ENCODE measurements at places on chromosomes 13 and 19.

GRCh38 chr13:22173610-22174009 lies 502.7 kb downstream of the FGF9 start:
- DNase-seq: no peak

DNA sequence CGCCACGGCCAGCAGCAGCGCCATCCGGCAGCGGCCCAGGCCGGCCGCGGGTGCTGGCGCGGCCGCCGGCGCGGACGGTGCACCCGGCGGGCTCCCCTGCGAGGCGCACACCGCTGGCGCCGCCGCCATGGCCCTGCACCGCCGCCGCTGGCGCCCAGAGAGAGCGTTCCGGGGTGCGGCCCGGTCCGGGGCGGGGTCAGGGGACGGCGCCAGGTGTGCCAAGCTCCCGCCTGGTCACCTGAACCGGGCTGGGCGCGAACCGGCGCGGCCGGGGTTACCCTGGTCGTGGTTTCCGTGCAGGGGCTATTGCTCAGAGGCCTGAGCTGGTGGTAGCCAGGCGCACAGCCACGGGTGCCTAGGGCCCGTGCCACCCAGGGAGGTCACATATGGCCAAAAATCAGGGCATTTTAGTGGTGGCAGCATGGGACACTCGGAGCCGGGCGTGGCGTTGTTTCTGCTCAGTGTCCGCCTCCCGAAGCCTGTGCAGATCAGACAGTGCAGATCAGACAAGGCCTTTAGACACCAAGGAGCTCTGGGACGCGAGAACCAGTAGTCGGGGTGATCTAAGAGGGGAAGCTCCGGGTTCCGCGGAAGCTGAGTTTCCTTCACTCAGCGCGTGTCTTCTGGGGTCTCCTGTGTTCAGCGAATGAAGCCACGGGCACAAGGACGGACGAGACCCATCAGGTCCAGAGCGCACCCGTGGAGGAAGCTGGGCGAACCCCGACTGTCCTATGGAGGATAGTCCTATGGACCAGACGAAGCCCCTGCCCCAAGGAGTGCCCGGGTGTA lies at the start of gene TMEM238:
Gene TMEM238 (minus strand): TSS at position 162 of the 789 bp plus-strand sequence. CDS start 33 bp downstream, at position 129.
- DNase-seq: no peak

- DNase-seq: no peak
Observed at GRCh38 chr19:51143486-51143885, 1.4 kb downstream of the SIGLEC7 start.

DNA sequence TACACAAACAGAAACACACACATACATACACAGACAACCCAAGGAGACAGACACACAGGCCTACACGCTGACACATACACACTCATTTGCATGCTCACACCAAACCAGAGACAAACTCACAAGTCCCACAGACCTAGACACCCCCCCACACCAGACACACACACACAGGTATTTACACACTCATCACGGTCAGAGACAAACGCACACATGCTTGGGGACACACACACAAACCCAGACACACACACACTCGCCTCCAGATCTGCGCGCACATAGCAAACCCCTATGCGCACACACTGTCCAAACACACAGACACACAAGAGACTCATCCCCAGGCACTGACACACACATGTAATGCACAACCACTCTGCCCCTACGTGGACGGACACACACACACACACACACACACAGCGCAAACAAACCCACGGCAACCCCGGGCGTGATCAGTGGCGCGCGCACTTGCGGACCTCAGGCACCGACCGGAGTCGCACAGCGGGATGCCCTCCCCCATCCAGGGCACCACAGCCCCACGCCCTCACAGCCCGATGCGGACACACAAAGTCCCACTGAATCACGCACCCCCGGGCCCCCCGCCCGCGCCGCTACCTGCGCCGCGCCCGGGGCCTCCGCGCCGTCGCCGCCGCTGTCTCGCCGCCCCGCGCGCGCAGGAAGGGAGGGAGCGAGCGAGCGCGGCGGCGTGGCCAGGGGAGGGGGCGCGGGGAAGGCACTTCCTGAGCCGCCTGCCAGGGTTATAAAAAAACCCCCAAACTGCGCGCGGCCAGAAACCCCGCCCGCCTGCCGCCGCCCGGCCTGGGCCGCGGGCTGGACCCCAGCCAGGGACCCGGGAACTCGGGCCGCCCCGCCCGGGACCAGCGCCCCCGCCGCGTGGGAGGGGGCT lies at the start of gene ADAMTS10:
Gene ADAMTS10 (minus strand): TSS at position 675 of the 895 bp plus-strand sequence. CDS start 5,005 bp downstream, outside the sequence.
- DNase-seq: peak; percentile 51

- DNase-seq: no peak
Observed at GRCh38 chr13:40217675-40218074, 448.8 kb downstream of the FOXO1 start.

- no peak for DNase-seq
Observed at GRCh38 chr13:107124129-107124718, 556.3 kb upstream of the ARGLU1 start.

GRCh38 chr19:51075998-51076397 lies 6.7 kb downstream of the KLK14 start:
- no peak for DNase-seq

DNA sequence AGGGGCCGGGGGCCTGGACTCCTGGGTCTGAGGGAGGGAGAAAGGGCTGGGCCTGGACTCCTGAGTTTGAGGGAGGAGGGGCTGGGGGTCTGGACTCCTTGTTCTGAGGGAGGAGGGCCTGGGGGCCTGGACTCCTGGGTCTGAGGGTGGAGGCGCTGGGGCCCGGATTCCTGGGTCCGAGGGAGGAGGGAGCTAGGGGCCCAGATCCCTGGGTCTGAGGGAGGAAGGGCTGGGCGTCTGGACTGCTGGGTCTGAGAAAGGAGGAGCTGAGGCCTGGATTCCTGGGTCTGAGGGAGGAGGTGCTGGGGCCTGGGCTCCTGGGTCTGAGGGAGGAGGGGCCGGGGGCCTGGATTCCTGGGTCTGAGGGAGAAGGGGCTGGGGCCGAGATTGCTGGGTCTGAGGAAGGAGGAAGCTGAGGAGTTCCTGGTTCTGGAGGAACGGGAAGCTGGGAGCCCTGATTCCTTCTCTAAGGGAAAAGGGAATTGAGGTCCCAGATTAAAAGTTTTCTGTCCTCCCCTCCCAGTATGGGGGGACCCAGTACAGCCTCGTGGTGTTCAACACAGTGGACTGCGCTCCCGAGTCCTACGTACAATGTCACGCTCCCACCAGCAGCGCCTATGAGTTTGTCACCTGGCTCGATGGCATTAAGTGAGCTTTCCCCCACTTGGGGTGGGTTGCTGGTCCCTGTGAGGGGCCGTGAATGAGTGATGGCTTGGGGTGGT lies 721 bp downstream of the MED25 start:
- no peak for DNase-seq

- no peak for DNase-seq
Observed at GRCh38 chr13:74561155-74561554, 427.0 kb upstream of the KLF12 start.

DNA sequence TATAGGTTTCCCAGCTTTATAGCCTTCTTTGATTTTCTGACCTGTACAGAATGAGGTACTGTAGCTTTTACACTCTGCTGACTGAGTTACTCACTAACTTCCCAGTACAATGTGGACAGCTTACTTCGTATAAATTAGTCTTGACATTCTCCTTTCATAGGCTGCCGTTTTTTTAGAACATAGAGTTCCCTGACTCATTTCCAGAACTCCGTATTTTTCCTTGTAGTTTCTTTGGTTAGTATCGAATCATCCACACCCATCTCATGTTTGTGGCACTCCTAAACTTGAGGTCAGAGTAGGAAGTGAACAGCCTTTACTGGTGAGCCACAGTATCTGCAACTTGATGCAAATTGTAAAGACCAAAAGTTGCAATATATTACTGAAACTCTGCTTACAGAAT lies 303.9 kb downstream of the SLITRK5 start:
- DNase-seq: no peak

DNA sequence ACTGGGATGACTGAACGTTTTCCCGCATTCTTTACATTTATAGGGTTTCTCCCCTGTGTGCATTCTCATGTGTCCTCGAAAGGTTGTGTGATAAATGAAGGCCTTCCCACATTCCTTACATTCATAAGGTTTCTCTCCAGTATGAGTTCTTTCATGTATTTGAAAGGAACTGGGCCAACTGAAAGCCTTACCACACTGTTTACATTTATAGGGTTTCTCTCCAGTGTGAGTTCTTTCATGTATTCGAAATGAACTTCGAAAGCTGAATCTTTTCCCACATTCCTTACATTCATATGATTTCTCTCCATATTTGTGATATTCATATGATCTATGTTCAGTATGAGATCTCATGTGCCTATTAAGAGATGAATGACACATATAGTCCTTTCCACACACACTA lies 19.4 kb downstream of the ZNF709 start:
- no peak for DNase-seq

DNA sequence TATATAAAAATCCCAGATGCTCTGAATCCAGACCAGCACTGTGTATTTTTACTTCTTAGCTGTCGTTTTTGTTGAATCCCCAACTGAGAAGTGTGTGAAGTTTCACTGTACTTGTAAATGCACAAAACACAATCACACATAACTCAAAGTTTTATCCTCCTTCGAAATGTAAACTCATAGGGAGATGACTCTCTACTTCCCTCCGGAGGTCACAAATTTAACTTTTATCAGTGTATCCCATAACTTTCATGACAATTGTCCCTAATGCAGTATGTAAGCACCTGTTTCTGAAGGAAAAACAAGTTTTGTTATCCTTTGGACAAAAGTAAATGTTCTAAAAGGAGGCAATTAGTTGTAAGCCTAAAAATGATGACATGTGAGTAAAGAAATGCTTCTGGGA lies 665.0 kb upstream of the SLITRK6 start:
- no peak for DNase-seq

DNA sequence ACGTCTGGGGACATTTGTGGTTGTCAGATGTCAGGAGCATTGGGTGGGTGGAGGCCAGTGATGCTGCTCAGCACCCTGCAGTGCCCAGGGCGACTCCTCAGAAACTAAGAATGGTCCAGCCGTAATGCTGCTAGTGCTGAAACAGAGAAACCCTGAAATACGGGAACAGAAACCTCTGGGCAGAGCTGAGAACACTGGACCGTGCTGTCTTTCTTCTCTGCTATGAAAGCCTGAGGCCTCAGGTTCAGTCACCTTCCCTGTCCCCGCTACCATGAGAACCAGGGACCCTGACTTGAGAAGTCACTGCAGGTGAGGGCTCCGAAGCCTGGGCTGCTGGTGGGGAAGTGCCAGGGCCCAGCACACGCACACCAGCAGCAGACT lies 13.4 kb downstream of the CAPS start:
- no peak for DNase-seq

- DNase-seq: no peak
Observed at GRCh38 chr19:14507704-14508542, 10.3 kb downstream of the DNAJB1 start.

DNA sequence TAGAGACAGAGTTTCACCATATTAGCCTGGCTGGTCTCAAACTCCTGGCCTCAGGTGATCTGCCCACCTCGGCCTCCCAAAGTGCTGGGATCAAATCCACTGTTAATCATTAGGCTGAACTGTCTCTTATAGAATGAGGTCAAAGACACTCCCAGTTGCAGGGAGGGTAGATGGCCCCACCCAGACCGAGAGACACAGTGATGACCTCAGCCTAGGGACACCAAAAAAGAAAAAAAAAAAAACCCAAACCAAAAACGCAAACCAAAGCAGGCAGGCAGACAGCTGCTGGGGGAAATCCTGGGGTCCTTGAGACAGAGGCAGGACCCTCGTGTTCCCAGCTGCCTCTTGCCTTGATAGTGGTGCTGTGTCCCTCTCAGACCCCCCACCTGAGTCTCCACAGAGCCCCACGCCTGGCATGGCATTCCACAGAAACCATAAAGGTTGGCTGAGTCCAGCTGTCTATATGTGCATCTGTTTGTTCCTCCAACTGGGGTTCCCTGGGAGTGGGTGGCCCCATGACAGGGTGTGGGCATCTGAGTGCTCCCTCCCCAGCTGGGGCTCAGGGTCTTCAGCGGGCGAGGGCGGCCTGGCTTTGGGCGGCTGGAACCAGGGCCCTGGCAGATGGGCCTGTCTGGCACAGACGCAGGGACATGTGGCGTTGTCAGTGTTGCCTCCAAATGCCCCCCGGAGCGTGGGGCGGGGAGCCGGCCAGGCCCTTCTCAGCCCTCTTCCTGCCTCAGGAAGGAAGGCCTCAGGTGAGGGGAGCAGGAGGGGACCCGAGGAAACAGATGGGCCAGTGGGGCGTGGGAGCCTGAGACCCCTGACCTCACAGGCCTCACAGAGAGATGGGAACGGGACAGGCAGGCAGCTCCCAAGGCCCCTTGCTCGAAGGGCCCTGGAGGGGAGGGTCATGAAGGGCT lies 5.2 kb downstream of the DAND5 start:
- no peak for DNase-seq

GRCh38 chr19:19297759-19298158 lies 22.6 kb downstream of the SUGP1 start:
- DNase-seq: no peak

DNA sequence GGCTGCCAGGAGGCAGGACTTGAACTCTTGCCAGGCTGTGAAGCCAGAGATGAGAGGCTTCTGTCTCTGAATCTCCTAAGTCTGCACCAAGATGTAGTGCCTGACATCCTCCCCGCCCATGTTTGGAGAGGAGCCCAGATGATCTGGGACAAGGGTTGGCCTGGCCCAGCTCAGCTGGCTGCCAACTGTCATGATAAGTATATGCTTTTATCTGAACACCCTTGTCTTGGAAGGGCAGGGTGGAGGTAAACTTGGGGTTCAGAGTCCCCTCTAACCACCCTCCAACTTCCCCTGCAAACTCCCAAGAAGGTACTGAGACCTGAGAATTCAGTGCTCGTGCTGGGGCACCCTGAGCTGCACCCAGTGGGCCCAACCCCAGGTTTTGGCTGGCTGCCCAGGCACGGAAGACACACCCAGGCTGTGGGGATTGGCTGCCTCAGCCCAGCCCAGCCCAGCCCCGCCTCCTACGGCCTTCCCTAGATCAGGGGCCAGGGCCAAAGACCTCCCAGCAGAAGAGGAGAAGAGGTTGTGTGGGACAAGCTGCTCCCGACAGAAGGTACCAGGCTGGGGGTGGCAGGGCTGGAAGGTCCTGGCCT lies at the start of gene CYP4F12:
Gene CYP4F12 (plus strand): TSS at position 508 of the 596 bp plus-strand sequence. CDS start 443 bp downstream, outside the sequence.
- DNase-seq: no peak

DNA sequence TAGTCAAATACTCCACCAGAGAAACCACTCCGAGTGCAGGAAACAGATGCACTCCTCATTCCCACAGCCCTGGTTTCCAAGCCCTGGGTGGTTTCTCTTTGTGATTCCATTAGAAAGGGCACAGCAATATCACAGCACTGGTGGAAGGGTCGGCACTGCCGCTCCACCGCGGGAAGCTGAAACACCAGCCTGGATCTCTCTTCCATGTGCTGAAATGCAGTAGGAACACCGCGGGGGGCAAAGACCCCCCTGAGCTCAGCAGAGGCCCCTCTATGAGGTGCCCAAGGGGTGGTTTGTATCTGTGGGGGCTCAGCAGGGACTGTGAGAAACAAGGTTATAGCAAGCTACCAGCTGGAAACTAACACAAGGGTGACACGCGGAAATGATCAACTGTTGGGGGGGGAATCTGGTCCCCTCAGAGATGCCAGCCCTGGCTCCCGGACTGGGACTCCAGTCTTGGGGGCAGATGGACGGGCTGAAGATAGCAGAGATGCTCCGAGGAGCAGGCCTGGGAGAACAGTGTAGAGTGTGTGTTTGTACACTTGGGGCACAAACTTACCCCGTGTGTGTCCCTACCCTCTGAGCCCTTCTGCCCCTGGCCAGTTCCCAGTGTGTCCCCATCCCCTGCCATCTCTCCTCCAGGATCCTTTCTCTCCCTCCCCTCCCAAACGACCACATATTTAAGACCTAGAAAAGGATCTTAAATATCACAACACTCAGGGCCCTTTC lies 1.8 kb downstream of the ZFR2 start:
- no peak for DNase-seq

GRCh38 chr13:25151626-25152195 lies 20.4 kb downstream of the AMER2 start:
- no peak for DNase-seq

GRCh38 chr19:55598719-55599467 lies 424 bp downstream of the FIZ1 start:
- DNase-seq: peak; percentile 92

GRCh38 chr19:1882089-1882785 lies 3.1 kb downstream of the ABHD17A start:
- no peak for DNase-seq
